ENCODE measurements at places on chromosomes 1 and 21. TPM values are rescaled to one million over a fixed set of nuclear protein-coding genes. Genes with fewer than 3 reads are reported as not detected.

DNA sequence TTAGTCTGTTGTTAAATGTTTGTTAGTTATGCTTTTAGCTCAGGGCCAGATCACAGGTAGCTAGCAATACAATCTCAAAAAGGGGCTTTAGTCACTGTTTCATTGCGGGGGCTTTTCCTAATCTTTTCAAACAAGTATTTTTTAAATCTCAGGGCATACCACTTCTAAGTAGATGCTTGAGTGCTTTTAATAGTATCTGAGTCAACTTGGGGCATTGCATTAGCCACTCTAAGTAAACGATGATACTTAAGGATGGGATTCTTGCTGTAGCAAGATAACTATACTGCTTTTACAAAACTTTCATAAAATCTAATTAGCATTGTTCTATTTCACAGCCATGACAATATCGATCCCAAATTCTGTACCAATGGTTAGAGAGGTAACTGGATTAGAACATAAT, 11.6 kb downstream of the CDC42BPA start:
- peaks cover 2% of the 10 kb centered on the region for H3K4me1 ChIP-seq
- peaks cover 18% of the 10 kb centered on the region for H3K27me3 ChIP-seq
- no peak overlapping the region for H3K4me3 ChIP-seq
- no peak overlapping the region for H3K27ac ChIP-seq
- no peak for DNase-seq
- no peaks in the 10 kb centered on the region for H3K36me3 ChIP-seq

DNA sequence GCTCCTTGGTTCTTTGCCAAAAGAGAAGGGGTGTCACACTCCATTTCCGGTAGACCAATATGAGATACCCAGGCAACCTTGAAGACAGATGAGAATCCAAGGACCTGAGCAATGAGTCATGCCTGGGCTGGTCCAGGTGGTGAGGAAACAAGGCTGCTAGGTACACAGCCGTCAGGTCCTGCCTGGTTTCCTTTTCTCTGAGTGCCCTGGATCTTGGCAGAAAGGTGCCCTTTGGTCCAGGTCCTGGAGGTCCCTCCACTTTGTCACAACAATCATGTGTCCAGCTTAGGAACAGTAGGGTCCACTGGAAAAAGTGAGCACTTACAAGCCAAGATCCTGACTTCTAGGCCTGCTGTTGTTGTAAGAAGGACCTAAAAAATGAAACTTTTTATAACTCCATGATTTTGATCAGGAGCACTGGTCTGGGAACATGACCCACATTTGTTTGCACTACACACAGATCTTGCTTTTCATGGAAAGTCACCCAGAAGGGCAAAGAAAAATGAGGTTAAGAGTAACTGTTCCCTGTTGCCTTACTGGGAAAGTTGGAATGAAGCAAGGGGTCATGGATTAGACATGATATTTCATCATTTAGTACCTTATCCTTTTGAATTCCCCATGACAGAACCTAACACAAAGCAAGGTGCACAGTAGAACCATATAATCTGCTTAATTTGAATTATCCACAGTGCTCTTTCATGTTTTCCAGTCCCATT, 94.7 kb downstream of the PAPPA2 start:
- H3K27ac ChIP-seq: no peak overlapping the region
- H3K36me3 ChIP-seq: no peaks in the 10 kb centered on the region
- H3K4me3 ChIP-seq: no peak overlapping the region
- no peaks in the 10 kb centered on the region for H3K4me1 ChIP-seq
- peaks cover 9% of the 10 kb centered on the region for H3K27me3 ChIP-seq

GRCh38 chr1:112881742-112882127, 74.3 kb downstream of the SLC16A1 start:
- DNase-seq: no peak
- H3K4me1 ChIP-seq: no peaks in the 10 kb centered on the region
- H3K27me3 ChIP-seq: peaks cover 7% of the 10 kb centered on the region
- H3K4me3 ChIP-seq: no peak overlapping the region
- no peak overlapping the region for H3K27ac ChIP-seq
- no peaks in the 10 kb centered on the region for H3K36me3 ChIP-seq

GRCh38 chr1:225660544-225660946, 7.6 kb upstream of the ENAH start:
- H3K27me3 ChIP-seq: no peaks in the 10 kb centered on the region
- DNase-seq: no peak
- peak overlapping the region; percentile 71 for H3K27ac ChIP-seq
- H3K4me1 ChIP-seq: peaks cover 36% of the 10 kb centered on the region
- no peaks in the 10 kb centered on the region for H3K36me3 ChIP-seq
- H3K4me3 ChIP-seq: peak overlapping the region; percentile 29

DNA sequence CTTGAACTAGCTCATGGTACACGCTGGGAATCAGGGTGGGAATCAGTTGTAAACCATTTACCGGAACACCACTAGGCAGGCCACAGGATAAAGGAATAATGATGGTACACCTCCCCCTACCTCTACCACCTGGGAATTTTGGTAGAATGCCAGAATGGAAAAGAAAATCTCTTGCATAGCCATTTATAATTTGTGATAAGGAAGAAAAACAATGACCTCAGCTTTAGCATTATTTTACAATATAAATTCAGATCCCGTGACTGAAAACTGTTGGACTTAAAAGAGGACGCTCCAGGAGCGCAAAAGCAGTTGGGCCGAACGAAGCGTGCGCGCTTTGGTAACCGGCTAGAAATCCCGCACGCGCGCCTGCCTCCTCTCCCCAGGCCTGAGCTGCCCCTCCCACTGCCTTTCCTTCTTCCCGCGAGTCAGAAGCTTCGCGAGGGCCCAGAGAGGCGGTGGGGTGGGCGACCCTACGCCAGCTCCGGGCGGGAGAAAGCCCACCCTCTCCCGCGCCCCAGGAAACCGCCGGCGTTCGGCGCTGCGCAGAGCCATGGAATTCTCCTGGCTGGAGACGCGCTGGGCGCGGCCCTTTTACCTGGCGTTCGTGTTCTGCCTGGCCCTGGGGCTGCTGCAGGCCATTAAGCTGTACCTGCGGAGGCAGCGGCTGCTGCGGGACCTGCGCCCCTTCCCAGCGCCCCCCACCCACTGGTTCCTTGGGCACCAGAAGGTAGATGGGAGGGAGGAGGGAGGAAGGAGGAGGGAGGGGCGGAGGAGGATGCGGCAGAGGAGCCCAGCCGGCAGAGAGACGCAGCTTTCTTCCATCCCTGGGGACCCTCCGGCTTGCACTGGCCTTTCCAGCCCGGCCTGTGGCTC, at the start of gene CYP4X1:
TSS of gene CYP4X1 (plus strand) at position 402 of the 873 bp plus-strand sequence. CDS start at position 551, 149 bp downstream.
- no peak within 1 kb of the TSS for H3K27ac ChIP-seq
- H3K4me3 ChIP-seq: no peak within 1 kb of the TSS
- DNase-seq: no peak
- no peaks in the 10 kb centered on the region for H3K36me3 ChIP-seq
- H3K4me1 ChIP-seq: no peaks in the 10 kb centered on the region

The CYP4Z1 gene
- not detected for total RNA-seq

GRCh38 chr1:30339866-30340265, 383.5 kb downstream of the MATN1 start:
- no peak overlapping the region for H3K4me3 ChIP-seq
- H3K36me3 ChIP-seq: no peaks in the 10 kb centered on the region
- no peak for DNase-seq
- no peaks in the 10 kb centered on the region for H3K4me1 ChIP-seq
- H3K27ac ChIP-seq: no peak overlapping the region

DNA sequence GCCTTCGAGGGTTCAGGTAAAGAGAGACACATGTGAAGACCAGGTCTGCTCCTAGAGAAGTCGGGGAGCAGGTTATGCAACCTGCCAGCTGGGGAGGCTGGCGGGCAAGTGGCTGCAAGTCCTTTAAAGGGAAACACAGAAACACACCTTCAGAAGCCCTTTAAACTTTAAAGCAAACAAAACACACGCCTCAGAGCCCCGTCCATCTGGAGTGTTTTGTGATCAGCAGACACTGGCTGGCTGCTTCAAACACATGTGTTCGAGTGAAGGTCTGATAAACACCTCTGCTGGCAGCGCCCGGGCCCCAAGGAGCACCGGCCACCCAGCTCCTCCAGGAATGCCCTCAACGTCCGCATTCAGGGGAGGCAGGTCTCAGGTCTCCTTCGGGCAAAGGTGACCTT, 15.2 kb downstream of the RIPK4 start:
- H3K27ac ChIP-seq: no peak overlapping the region
- H3K4me1 ChIP-seq: no peaks in the 10 kb centered on the region
- H3K36me3 ChIP-seq: no peaks in the 10 kb centered on the region
- DNase-seq: no peak

The KLHDC7A gene
- not detected for total RNA-seq

The CA6 gene
- total RNA-seq: not detected

The MYOC gene
- not detected for total RNA-seq

The C1orf185 gene
- total RNA-seq: not detected

GRCh38 chr21:27519361-27519760, 552.5 kb upstream of the ADAMTS5 start:
- no peak for DNase-seq
- no peaks in the 10 kb centered on the region for H3K27me3 ChIP-seq
- no peaks in the 10 kb centered on the region for H3K4me1 ChIP-seq
- no peak overlapping the region for H3K4me3 ChIP-seq
- H3K36me3 ChIP-seq: no peaks in the 10 kb centered on the region

The UHMK1 gene
- total RNA-seq: 65.6 TPM

The TNFAIP8L2 gene
- 9.3 TPM for total RNA-seq

DNA sequence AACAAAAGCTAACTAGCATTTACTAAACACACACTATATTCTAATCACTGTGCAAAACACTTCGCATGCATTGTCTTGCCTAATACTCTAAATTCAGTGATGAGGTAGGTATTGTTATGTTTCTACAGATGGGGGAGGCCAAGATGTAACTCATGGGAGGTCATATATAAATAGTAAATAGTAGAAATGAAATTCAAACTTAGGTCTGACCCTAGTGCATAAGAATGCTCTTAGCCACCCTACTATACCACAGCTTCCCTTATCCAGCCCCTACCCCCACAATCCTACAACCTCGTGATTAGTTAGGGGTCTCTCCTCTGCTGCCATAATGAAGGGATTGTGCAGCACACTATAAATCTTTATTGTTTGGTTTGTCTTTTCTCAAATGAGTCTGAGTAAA, 3.3 kb downstream of the PFDN2 start:
- H3K36me3 ChIP-seq: peaks cover 36% of the 10 kb centered on the region
- no peak for DNase-seq
- no peaks in the 10 kb centered on the region for H3K27me3 ChIP-seq
- no peak overlapping the region for H3K27ac ChIP-seq
- H3K4me1 ChIP-seq: peaks cover 77% of the 10 kb centered on the region

GRCh38 chr1:222995620-222996309, 147.3 kb downstream of the TLR5 start:
- DNase-seq: no peak
- H3K27ac ChIP-seq: no peak overlapping the region
- H3K4me3 ChIP-seq: no peak overlapping the region
- no peaks in the 10 kb centered on the region for H3K4me1 ChIP-seq

GRCh38 chr1:169610108-169610507, 19.8 kb downstream of the SELP start:
- no peaks in the 10 kb centered on the region for H3K36me3 ChIP-seq
- no peak overlapping the region for H3K4me3 ChIP-seq
- no peak overlapping the region for H3K27ac ChIP-seq

The HMGN1 gene
- 344 TPM for total RNA-seq

DNA sequence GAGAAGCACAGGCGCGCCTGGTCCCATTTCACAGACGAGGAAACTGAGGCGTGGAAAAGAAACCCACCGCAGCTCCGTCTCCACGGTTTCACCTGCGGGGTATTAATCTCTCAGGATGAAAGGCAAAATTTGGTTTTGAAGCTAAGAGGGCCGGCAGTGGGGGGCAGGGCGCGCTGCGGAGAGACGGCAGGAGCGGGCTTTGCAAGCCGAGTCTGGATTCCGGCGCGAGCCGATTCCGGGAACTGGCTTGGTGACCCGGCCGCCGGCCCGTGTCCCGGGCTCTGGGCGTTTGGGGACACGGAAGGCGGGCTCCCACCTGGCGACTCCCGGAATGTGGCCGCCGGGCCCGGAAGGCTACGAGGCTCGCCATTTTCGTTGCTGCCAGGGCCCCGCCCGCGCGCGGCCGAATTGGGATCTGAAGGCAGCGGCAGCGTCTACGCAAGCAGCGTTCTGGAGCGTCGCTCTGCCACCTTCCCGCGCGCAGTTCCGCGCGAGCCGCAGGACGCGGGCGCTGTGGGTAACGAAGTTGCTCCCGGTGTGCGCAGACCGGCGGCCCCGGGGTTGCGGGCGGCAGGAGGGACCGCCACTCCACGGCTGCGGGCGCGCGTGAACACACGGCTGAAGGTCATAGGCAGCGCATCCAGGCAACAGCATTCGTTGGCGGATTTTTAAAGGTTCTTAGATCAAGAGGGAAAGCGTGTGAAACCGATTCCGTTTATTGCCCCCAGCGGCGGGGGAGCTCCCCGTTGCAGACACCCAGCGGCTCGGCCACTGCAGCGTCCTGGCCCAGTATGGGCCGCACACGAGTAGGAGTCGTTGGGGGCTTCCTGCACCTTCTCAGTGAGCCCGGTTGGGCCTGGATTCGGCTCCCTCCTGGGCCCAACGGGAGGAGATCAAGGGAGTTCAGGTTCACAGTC, 5.4 kb upstream of the PRDM16 start:
- H3K4me3 ChIP-seq: no peak overlapping the region
- H3K36me3 ChIP-seq: no peaks in the 10 kb centered on the region
- H3K27me3 ChIP-seq: peaks cover 12% of the 10 kb centered on the region
- H3K4me1 ChIP-seq: peaks cover 1% of the 10 kb centered on the region
- no peak for DNase-seq
- H3K27ac ChIP-seq: no peak overlapping the region

DNA sequence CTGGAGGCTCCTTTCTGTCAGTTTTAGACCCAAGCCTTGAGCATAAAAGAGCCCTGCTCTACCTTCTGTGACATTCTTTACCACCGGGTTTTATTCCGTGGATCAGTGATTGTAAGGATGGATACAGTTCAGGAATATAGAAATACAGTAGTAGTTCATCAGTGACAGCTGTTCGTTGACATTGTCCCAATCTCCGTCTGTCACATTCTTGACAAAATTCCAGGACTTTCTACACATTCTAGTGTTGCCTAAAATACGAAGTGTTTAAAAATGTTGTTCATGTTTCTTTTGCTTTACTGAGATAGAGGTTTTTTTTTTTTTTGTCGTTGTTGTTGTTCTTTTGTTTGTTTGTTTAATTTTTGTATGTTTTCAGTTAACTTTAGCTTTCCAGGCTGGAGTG, 29.9 kb downstream of the MAP10 start:
- no peak for DNase-seq
- H3K4me3 ChIP-seq: no peak overlapping the region
- no peaks in the 10 kb centered on the region for H3K4me1 ChIP-seq
- peaks cover 2% of the 10 kb centered on the region for H3K27me3 ChIP-seq
- H3K36me3 ChIP-seq: no peaks in the 10 kb centered on the region

GRCh38 chr1:41329662-41330587, 31.3 kb upstream of the FOXO6 start:
- H3K27ac ChIP-seq: no peak overlapping the region
- H3K27me3 ChIP-seq: peaks cover 5% of the 10 kb centered on the region
- H3K4me1 ChIP-seq: no peaks in the 10 kb centered on the region

DNA sequence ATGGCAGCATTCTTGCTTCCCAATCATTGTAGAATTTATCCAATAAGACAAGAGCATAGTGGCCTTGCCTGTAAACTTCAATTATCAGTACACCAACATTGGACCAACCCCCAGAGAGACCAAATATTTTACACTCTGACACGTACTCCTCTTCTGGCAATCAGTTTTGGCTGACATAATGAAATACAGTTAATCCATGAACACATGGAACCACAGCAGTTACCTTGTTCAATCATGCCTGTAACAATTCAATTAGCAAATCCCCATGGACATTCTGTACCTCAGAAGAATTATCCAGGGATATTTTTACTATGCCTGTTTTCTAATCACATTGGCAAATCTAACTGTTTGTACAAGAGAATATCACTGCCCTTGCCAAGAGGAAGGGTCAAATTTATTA, 2162.0 kb downstream of the MRPL39 start:
- H3K27me3 ChIP-seq: no peaks in the 10 kb centered on the region
- DNase-seq: no peak
- no peaks in the 10 kb centered on the region for H3K4me1 ChIP-seq
- H3K4me3 ChIP-seq: no peak overlapping the region
